ENCODE measurements at places on chromosomes 7 and 10.
A peak's percentile ranks its signal among the peaks of the same experiment; 100 is the strongest.

- no peak for DNase-seq
Measured at GRCh38 chr10:111151595-111152307, 74.9 kb downstream of the ADRA2A start.

- peak; percentile 86 for DNase-seq
Measured at GRCh38 chr10:32346551-32347362, at the start of gene EPC1. Gene EPC1 (minus strand): TSS chr10:32347158. CDS start chr10:32346915, 243 bp downstream.

DNA sequence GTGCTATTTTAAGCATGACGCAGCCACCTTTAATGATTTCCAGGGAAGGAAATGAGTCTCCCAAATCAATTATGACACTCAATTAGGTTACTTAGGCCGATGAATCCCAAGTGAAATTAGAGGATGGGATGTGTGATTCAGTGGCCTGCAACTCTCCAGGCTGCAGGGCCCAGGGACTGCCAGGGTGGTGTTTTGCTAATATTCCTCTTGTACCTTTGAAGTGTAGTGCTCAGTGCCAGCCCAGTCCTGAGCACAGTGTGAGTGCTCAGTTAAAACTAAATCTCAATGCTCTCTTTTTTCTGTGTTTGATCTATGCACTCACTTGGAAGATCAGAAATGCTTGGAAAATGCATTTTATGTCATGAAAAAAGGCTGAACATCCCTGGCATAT lies 51.6 kb downstream of the SEM1 start:
- DNase-seq, result no peak

- no peak for DNase-seq
Measured at GRCh38 chr10:119216127-119216526, 8.8 kb downstream of the GRK5 start.

- DNase-seq, result no peak
Measured at GRCh38 chr7:44447874-44448425, 42.5 kb downstream of the NUDCD3 start.

DNA sequence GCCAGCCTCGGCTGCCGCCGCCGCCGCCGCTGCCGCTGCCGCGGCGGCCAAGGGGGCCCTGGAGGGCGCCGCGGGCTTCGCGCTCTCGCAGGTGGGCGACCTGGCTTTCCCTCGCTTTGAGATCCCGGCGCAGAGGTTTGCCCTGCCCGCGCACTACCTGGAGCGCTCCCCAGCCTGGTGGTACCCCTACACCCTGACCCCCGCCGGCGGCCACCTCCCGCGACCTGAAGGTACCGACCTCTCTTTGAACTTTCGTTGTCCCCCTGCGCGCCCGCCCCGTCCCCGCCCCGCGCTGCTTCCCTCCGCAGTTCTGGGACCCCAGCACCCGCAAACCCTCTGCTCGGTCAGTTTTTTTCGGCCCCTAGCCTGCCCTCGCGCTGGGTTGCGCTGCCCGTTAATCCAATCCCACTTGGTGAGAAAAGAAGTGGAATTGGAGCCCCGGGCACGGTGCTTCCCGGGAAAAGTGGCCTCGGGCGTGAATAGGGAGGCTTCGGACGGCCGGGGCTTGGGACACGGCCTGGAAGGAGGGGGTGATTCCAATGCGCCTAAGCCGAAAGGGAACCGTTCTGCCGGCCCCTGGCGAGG lies 543 bp downstream of the HMX3 start:
- DNase-seq, result no peak

DNA sequence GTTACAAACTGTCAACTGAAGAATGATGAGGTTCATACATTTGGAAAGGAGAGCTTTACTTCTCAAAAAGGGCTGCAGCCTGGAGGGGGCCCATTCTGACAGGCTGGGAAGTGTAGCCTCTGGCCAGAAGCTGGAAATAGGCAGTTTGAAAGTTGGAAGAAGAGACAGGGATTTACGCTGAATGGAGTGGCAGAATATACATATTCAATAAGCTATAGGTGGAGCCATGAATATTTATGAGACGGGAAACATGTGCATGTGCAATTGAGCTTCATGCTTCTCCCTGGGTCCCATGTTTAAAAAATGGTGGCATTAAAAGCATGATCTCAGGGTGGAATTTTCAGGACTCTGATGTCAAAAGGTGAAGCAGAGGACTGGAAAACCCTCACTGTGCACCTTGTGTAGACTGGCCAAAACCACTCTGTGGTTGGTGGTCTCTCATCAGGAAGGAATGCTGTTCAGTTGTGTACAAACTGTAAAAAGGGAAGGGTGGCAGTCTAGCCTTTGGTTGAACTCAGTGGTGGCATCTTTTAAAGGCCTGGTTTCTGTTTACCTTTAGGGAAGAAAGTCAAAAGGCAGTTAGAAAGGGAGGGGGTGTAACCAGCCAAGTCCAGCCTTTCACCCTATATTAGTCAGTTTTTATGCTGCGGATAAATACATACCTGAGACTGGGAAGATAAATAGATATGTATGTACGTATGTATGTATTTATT lies 7.2 kb upstream of the ACTR3B start:
- no peak for DNase-seq

DNA sequence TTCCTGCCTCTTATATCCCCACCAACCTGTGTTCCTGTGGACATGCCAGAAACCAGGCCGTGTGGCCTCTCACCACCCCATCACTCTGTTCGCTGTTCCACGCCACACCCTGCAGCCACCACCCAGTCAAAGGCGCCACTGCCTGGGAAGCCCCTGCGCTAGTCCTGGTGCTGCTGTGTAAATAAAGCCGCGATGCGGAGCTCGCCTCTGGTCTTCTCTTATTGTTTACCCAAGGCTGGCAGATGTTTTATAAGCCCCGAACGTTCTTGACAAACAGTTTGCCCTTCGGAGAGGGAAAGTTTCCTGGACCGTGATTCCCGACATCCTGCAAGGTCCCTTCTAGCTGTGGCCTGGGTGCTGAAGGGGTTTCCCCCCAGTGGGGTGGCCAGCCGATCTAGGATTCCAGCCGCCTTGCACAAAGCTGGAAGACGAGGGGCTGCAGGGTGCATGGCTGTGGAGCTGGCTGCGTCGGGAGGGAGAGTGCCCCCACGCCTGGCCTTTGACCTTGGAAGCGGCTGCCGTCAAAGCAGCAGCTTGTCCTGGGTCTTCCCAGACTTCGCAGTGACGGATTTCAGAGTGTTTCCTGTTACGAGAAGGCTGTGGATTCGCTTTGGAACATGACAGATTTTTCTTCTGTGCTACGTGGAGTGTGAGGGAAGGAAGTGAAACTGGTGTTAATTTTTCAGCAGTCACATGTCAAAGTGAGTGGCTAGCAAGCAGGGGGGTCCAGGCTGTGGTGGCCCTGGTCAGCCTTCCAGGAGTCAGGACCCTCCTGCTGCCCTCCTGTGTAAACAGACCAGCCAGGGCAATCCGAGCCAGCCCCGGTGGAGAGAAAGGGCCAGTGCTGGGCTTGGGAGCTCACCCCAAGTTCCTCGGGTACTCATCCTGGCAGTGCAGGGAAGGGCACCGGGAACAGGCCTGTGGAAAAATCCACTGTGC lies 61.6 kb downstream of the LHPP start:
- no peak for DNase-seq

DNA sequence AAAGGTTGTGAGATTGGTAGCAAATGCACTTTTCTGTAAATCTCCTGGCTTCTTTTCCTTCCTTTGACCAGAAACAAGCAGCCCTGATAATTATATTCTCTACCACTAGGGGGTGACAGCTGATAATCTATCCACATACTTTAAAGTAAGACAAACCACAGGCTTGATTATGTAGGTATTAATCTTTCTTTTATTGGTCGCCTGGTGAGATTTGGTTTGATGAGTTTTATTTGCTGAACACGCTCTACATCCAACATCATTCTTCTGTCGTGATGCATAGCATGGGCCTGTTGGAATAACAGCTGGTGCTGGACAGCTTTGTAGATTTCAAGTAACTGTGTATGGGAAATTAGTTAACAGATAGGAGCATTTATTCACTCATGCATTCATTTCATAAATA lies 63.5 kb downstream of the ZNF365 start:
- no peak for DNase-seq

GRCh38 chr10:44310762-44311562 lies 73.9 kb downstream of the CXCL12 start:
- peak; percentile 59 for DNase-seq

- DNase-seq, result no peak
Measured at GRCh38 chr7:12643644-12644043, 43.8 kb upstream of the ARL4A start.

- no peak for DNase-seq
Measured at GRCh38 chr7:113404245-113404644, 285.9 kb upstream of the SMIM30 start.

All from activated T-cell treated with anti-CD3 and anti-CD28 coated beads for 24 hours (primary cell).